ENCODE measurements at places on chromosomes 4 and X.

- no peak for DNase-seq
These were observed 92.6 kb downstream of the IL13RA2 start for GRCh38 chrX:114924856-114925255.

DNA sequence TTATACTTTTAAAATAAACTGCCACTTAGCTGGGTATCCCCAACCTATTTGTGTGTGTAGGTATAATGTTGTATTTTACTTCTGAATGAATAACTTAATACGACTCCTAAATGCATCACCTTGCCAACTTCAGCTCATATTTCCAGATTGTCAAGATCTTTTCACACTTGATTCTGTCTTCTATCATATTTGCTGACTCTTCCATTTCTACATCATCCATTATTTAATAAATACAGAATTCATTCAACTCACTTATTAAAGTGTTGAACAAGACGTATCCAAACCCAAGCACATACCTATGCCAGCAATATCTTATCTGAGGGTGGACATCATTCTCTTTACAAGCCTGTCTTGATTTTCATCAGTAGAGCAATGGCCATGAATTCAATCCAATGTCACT lies 91.2 kb upstream of the FAM47C start:
- no peak for DNase-seq

GRCh38 chr4:175273995-175274753 lies 356.0 kb downstream of the ADAM29 start:
- no peak for DNase-seq

DNA sequence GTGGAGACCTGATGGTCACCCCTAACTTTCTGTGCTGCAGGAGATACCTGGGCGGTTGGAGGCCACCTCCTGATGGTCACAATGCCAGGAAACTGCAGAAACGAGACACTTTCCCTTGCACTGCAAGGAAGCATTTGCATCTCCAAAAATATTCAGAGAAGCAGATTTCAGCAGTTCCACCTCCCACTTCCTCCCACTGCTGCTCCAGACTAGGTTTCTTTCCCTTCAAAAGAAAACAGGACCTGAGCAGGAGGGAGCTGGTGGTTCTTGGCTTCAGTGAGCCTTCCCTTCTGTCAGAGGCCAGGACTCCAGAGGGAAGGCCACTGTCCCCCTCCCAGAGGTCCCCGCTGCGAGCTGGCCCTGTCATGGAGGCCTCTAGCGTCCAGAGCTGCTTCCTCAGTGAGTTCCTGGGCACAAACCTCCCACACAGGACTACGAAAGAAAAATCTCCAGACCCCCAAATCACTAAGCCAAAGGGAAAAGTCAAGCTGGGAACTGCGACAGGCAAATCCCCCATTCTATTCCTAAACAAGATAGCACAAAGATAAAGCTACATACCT lies 35.9 kb downstream of the GPM6B start:
- no peak for DNase-seq

DNA sequence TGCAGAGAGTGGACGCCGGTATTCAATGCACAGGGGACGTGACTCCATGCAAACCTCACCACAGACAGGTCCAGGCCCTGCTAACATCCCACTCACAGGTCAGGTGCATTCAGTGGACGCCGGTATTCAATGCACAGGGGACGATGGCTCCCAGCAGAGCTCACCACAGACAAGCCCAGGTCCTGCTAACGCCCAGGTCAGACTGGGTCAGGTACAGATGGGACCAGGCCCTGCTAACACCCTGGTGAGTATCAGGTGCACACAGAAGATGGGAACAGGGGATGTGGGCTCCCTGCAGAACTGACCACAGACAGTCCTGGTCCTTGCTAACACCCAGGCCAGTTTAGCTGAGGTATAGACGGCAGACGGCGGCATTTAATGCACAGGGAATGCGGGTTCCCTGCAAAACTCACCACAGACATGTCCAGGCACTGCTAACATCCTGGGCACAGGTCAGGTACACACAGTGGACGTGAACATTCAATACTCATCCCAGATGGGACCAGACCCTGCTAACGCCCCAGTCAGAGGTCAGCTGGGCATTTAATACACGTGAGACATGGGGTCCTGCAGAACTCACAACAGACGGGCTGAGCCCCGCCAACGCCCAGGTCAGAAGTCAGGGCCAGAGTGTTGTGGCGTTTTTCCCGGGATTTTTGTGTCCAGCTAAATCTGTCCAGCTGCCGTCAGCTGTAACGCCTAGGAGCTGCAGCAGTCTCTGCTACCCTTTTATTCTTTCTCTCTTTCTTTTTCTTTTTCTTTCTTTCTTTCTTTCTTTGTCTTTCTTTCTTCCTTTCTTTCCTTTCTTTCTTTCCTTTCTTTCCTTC lies 99.2 kb downstream of the SHOX start:
- DNase-seq, result no peak

- peak; percentile 43 for DNase-seq
These were observed 202.2 kb upstream of the GPRIN3 start for GRCh38 chr4:89509708-89510281.

DNA sequence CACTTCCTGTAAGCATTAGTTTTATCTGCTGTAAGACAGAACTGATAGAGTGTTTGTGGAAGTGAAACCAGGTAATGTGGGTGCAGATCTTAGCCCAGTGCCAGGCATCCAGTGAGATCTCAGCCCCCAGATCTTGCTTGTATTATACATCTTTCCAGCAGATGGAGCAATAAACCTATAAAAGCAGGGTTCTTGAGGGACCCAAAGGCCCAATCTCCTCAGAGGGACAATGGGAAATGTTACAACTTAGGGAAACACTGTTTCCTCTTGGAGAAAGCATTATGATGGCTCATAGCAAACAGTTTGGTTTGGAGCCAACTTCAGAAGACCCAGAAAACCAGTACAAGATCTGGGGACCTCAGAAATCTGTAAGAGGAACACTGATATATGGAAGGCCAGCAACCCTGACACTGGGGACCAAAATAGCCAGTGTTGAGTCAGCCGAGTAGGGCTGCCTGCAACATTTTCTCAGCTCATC lies 206.3 kb downstream of the SLC7A11 start:
- DNase-seq, result peak; percentile 7

GRCh38 chr4:155545456-155545855 lies 121.2 kb upstream of the GUCY1A1 start:
- no peak for DNase-seq

- no peak for DNase-seq
These were observed 94.6 kb upstream of the CASK start for GRCh38 chrX:42017971-42018370.

- DNase-seq, result no peak
These were observed 34.4 kb downstream of the KIF4A start for GRCh38 chrX:70324326-70324725.

DNA sequence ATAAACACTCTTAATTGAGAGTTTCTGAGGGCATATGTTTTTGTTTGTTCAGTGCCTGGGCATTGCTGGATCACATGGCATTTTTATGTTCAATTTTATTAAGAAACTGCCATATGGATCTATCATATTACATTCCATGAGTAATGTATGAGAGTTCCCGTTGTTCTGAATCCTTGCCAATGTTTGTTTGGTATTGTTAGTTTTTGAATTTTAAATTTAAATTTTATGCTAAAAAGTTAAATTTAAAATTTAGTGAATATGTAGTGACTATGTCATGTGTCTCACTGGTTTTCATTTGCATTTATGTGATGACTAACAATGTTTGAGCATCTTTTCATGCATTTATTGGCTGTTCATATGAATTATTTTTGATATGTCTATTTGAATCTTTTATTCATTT lies 54.8 kb upstream of the GEMIN8 start:
- DNase-seq, result no peak

- DNase-seq, result no peak
These were observed 49.7 kb upstream of the SLC16A2 start for GRCh38 chrX:74371425-74372222.

GRCh38 chrX:54223581-54223980 lies 40.5 kb upstream of the FAM120C start:
- DNase-seq, result no peak

- no peak for DNase-seq
These were observed 75.1 kb upstream of the MBNL3 start for GRCh38 chrX:132563976-132564375.

GRCh38 chr4:47720787-47721186 lies 117.1 kb downstream of the CORIN start:
- DNase-seq, result no peak

GRCh38 chr4:161256716-161257115 lies 907.1 kb downstream of the FSTL5 start:
- DNase-seq, result no peak

DNA sequence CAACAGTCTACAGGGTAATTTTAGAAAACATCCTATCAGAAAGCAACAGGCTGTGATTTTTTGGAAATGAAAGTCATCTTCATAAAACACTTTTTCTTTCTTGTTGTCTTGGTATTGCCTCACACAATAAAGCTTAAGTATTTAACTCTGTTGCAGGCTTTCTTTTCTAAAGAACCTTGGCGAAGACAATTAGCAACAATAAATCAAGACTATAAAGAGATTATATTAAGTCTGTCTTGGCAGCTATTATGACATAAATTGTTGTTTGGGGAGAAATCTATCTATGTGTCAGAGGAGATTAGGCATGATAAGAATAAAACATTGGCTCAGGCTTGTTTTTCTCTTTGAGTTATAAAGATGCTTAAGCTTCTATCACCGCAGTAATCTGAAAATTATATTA lies 1774.8 kb downstream of the ARAP2 start:
- DNase-seq, result no peak

DNA sequence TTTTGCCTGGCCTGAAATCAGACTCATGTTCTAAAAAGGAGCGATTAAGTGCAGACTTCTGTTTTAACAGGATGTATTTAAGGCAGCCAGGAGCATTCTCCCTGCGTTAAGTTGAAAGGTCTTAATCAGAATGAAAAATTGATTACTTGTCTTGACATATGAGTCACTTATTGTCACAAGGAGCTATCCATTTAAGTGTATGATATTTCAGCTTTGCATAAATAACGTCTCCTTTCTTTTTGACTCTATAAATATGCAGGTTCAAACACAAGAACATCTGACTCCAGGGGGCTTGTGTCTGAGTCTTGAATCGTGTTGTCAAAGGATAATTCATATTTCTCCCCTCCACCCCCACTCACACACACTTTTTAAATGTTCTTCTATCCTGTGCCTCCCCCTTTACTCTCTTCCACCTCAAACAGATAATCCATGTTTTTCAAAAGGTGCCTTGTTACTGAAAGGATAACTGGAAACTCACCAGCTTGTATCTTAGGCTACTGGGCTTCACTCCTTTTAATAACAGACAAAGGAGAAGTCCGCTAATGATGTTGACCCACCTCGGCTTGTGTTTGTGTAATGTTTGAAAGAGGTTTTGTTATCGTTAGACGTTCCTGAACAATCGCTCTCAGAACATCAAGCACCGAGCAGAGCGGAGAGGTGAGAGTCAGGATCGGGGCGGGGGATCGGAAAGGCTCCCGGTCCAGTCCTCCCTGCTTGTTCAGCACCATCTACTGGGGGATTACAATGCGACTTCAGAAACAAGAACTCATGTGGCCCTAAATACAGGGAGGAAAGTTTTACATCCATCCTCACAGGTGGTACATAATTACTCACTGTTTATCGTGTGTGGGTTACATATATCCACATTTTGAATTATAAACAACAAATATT lies 107.5 kb upstream of the RPL34 start:
- DNase-seq, result peak; percentile 47

DNA sequence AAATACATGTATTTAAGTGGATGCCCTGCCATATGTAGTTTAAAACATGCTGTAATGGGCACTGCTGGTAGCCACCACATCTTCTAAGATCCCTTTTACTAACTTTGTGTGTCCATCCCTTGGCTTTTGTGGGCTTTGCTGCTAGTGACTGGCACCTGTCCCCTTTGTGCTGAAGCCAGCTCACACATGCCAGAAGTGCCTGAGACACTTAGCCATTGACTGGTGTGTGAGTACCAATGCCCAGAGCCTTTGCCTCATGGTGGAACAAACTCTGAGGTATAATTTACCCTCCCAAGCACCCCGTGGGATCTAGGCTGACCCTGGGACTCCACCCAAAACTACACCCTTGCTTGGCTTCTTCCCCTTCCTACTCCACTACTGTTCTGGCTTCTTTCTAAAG lies 33.0 kb downstream of the ARHGAP6 start:
- DNase-seq, result no peak

DNA sequence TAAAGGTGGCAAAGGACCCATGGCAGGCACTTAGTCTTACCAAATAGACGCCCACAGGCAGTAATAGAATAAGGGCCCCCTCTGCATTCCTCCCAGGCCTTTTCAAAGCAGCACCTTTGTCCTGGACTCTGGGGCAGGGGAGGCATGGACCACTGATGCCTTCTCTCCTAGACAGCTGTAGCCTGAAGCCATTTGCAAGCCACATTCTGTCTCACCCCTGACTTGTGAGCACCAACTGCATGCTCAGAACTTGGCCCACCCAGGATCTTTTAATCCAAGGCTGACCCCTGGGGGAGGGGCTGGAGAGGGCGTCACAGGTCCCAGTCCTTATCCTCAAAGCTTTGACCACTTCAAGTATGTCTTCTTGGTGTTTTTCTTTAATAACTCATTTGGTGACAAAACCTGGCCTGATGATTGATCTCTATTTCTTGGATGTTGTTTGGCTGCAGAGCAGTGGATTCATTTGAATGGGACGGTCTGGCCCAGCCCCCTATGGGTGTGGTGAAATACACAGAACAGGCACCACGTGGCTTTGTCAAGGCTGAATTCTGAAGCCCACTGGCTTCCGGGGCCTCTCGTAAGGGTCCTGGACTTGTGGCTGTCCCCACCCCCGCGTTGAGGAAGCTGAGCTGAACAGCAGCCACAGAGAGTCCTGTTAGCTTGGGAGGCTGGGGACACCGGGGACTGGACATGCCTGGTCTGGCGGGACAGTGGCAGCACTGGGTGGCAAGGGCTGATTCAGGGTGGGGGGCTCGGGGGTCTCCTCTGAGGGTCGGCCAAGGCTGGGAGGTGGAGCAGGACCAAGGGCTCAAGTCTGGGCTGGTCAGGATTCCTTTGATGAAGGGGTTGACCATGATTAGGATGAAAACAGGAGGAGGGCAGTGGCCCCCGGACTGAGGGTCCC lies 36.6 kb downstream of the ADRA2C start:
- no peak for DNase-seq

GRCh38 chr4:38821739-38822138 lies 17.1 kb upstream of the TLR1 start:
- no peak for DNase-seq

DNA sequence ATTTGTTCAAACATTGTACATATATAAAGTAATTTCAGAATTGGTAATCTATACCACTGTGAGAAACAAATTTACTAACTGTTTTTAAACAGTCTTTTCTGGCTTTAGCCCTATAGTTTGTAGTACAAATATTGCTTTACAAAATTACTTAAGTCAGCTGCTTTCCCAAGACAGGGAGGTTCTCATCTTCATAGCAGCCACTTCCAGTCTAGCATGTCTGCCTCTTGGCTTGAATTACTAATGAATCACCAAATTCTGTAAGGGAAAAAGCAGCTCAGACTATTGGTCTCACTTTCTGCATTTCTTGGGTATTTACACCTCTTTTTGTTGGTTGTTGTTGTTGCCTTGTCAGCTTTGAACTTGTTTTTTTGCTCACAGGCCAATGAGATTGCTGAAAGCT lies 187.2 kb downstream of the NPFFR2 start:
- no peak for DNase-seq

GRCh38 chrX:19034025-19034424 lies 50.1 kb upstream of the PHKA2 start:
- no peak for DNase-seq
